ENCODE measurements at places on chromosomes 7 and 10. TPM values are rescaled to one million over a fixed set of nuclear protein-coding genes. Genes with fewer than 3 reads are reported as not detected.

LLCFC1 gene
- total RNA-seq, result not detected

SLC16A9 gene
- total RNA-seq, result 0.06 TPM

KIF11 gene
- 34.8 TPM for total RNA-seq

PTF1A gene
- total RNA-seq, result not detected

TRIM56 gene
- total RNA-seq, result 12.8 TPM

CCDC126 gene
- 3.8 TPM for total RNA-seq

CPSF4 gene
- total RNA-seq, result 44.9 TPM

MRC1 gene
- 0.05 TPM for total RNA-seq

CFAP46 gene
- total RNA-seq, result 1.4 TPM

GDF10 gene
- total RNA-seq, result 0.09 TPM

GJD4 gene
- 0.06 TPM for total RNA-seq

PNPLA8 gene
- 12.8 TPM for total RNA-seq

SHH gene
- total RNA-seq, result 1.2 TPM

STMP1 gene
- 34.8 TPM for total RNA-seq

ANKRD30A gene
- total RNA-seq, result 0.52 TPM

CPEB3 gene
- total RNA-seq, result 0.37 TPM

SGPL1 gene
- total RNA-seq, result 28.3 TPM

VAX1 gene
- total RNA-seq, result 1.7 TPM

MYL10 gene
- not detected for total RNA-seq

PTTG1IP2 gene
- not detected for total RNA-seq

THNSL1 gene
- 3.6 TPM for total RNA-seq

CTAGE8 gene
- total RNA-seq, result not detected

PVRIG gene
- not detected for total RNA-seq

KNDC1 gene
- 1.4 TPM for total RNA-seq

OR2A7 gene
- total RNA-seq, result not detected

GPR22 gene
- not detected for total RNA-seq

AKR1C4 gene
- 0.30 TPM for total RNA-seq

TRPV5 gene
- not detected for total RNA-seq

PRF1 gene
- total RNA-seq, result not detected

COBL gene
- 4.2 TPM for total RNA-seq

TEX47 gene
- not detected for total RNA-seq

CYP3A7 gene
- total RNA-seq, result not detected

PRPS1L1 gene
- not detected for total RNA-seq

ZSCAN25 gene
- 8.3 TPM for total RNA-seq

Measured in A549 treated with CORT108297 at 1 μM for 4 hours (cell line).